ENCODE measurements at places on chromosomes 1 and 21.

GRCh38 chr1:18644446-18644845 is 13.8 kb downstream of the PAX7 start:
- DNase-seq = no peak

- DNase-seq = no peak
These were observed 28.0 kb upstream of the EDARADD start for GRCh38 chr1:236365999-236366570.

DNA sequence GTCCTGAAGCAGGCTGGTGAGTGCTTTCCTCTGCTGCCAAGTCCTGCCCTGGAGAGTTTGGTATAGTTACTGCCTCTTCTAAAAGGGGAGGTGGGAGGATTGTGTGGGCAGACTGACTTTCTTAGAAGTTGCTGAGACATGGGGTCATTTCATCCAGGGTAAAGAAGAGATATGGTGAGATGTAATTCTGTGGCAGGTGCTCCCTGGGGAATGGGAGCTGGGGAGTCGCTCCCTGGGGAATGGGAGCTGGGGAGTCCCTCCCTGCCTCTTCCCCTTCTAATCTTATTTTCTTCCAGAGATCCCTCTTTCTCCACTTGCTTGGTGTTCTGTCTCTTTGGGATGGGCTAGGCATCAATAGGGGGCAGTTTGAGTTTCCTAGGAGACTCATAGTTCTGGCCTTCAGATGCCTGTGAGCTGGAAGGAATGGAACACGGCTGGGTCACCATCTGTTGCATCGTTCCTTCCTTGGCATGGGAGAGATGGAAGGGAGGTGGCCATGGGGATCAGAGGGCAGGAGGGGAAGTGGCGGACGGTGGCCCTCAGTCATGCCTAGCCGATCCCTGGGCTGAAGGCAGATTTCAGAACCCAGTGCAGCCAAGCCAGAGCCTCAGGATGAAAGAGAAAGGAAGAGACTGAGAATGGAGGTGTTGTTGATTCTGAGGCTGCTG is 59.0 kb downstream of the NFASC start:
- no peak for DNase-seq

- no peak for DNase-seq
These were observed 71.7 kb upstream of the ZBTB18 start for GRCh38 chr1:243979396-243979795.

DNA sequence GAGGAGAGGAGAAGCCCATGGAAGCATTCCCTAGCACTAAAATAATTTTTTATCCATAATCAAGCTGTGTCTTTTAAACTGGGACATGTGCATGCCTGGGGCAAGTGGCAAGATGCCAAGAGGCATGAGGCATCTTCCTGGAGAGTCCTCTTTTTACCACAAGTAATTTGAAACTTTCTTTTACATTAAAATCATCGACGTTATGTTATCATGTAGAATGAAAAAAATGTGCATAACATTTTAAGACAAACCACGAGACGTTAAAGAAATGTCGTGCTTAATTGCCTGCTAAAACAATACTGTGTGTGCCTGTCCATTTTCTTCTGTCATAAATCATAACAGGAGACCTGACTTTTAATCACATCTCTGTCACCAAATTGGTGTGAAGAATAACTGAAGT is 1.5 kb downstream of the STYXL2 start:
- DNase-seq = no peak

GRCh38 chr21:28742527-28742926 is 250.2 kb downstream of the LTN1 start:
- no peak for DNase-seq

GRCh38 chr1:37931102-37931360 is 15.8 kb downstream of the INPP5B start:
- DNase-seq = no peak

DNA sequence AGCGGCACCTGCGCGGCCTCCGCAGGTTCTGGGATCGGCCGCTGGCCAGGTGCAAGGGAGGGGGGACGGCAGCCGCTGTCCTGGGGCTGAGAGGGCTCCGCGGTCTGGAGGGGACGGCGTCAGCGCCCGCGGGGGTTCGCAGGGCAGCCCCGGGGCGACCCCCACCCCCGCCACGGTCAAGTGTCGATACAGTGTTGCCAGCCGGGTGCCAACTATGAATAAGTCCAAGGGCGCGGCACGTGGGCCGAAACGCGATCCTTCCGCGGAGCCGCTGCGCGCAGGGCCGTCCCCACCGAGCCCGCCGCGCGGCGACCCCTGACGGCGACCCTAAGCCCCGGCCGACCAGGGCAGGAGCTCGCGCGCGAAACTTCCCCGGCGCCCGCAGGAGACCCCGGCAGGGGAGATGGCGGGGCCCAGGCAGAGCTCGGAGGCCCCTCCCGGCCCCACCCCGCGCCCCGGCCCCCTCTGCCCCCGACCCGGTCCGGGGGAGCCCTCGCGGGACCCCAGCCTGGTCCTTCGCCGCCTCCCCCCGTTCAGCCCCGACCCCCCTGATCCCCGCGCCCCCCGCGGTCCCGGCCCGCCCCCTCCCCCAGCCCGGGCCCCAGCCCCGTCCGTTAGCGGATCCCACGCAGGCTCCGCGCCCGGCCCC is 586 bp upstream of the AGPAT3 start:
- no peak for DNase-seq

DNA sequence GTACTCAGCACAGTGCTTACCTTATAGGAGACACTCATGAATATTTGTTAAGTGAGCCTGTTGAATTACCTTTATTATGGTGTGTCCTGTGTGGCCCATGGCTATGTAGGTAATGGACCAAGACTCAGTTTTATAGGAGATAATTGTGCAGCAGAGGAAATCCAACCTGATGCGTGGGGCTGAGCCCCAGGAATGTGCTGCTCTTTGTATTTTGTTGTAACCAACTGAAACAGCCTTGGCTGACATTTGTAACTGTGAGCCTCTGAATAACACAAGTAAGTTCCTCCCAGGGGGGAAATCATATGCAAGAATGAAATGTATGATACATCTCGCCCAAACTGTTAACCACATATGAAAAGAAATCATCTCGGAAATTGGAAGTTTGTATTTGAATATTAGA is 364.2 kb upstream of the ZP4 start:
- DNase-seq = no peak

DNA sequence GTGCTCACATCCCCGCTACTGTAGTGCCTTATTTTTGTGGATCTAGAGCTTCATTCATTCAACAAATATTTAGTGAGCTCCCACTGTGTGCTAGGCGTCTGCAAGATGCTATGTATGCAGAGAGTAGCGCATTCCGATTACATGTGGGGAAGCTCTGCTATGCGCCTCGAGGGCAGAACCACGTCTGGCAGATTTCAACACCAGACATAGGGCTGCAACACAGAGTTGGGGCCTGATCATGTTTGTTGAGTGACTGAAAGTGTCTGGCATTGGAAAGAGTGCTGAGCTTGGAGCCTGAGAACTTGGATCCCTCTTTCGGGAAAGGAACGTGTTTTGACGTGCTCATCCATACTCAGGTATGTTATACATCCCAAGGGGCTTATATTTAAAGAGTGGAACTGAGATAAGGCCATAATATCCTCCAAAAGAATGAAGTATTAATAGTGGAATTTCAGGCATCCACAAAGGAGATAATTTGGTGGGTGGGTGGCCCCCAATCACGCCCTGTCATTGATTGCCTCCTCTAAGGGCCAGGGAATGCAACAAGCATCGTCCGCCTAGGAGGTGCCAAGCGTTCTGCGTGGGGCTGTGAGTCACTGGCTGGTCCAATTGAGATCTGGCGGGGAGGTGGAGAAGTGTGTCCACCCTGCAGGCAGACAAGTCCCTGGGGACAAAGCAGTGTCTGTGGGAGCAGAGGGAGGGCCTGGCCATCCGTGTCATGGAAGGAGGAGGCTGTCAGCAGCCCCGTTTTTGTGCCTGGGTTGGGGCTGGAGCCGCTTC is 62.8 kb upstream of the ZBTB40 start:
- DNase-seq = no peak

DNA sequence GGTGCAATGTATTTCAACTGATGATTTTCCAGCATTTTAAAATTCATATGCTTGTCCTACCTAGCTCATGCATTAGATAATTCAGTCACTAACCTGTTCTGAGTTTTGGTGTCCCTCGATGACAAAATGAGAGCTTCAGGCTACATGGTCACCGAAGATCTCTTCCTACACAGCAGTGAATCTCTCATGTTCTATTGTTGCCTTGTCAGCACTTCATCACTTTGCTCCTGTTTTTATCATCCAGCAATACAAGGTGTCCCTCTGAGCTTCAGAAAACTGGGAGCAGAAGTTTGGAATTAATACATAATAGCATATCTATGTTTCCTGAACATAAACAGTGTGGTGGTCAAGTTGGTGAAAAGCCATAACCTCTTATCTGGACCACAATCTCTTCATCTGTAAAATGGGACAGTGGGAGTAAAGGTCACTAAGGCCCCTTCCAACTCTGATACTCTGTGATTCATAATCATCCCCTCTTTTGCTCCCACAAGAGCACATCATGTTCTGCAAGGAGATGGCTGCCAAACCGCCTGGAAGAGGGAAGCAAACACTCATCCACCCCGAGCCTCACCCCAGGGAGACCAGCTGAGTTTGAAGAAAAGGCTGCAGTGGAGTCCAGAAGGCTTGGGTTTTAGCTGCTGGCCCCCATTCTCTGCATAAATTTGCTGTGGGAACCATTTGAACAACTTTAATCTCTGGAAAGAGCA is 137.9 kb upstream of the F3 start:
- no peak for DNase-seq

DNA sequence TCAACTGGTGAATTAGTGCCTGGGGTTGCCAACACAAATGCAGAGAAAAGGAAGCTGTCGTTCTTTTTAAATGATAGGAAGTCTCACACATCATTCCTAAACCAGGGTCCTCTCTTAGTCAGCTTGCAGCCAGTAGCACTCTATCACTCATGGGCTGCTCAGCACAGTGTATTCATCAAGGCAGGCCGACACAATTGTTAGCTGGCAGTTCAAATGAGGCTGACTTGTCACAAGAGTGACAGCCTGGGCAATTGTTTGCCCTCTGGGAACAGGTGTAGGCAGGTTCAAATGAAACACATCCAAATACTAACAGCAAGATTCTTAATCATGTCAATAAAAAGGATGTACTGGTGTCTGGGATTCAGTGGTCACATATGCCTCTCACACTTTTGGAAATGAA is 76.9 kb downstream of the ERICH3 start:
- no peak for DNase-seq

DNA sequence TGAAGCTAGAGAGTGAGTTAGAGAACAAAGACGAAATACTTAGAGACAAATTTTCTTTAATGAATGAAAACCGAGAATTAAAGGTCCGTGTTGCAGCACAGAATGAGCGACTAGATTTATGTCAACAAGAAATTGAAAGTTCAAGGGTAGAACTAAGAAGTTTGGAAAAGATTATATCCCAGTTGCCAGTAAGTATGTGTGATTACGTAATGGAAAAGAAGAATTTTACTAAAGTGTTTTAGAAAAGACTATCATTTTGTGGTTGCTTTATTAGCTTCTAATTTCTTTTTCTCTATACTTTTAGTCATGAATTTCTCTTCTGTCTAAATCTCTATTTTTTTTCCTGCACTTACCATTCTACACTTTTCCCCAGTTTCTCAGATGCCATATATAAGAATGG is 26.7 kb downstream of the CCDC18 start:
- DNase-seq = no peak

DNA sequence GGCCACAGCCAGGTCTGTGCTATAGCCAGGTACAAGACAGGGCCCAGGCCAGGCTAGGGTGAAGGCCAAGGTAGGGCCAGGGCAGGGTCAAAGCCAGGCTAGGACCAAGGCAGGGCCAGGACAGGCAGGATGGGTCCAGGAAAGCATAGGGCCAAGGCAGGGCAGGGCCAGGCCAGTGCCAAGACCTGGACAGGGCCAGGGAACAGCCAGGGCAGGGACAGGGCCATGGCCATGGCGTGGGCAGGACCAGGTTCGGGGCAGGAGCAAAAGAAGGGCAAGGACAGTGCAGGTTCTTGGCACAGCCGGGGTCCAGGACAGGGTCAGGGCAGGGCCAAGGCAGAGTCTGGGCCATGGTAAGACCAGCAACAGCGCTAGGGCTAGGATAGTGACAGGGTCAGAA is 153.4 kb downstream of the LIPI start:
- DNase-seq = no peak

Measured in thymus (tissue), 14 donors.